ENCODE measurements at places on chromosomes 5 and 9.

DNA sequence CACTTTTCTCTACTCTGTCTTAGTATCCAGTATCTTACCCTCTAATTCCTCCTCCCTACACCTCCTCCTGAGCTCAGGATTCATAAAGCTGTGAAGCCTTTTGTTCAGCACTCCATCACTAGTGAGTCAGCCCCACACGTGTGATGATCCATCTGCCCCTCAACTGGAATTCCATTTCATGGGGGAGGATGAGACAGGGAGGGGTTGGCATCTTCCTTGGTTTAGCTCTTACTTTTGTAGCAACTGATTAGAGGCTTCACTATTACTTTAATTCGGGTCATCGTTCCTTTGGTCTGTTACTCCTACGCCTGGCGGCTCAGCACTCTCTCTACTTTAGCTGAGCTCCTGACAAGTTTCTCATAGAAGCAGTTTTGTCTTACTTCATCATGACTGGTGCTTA lies 11.8 kb downstream of the BTNL8 start:
- no peak for DNase-seq

DNA sequence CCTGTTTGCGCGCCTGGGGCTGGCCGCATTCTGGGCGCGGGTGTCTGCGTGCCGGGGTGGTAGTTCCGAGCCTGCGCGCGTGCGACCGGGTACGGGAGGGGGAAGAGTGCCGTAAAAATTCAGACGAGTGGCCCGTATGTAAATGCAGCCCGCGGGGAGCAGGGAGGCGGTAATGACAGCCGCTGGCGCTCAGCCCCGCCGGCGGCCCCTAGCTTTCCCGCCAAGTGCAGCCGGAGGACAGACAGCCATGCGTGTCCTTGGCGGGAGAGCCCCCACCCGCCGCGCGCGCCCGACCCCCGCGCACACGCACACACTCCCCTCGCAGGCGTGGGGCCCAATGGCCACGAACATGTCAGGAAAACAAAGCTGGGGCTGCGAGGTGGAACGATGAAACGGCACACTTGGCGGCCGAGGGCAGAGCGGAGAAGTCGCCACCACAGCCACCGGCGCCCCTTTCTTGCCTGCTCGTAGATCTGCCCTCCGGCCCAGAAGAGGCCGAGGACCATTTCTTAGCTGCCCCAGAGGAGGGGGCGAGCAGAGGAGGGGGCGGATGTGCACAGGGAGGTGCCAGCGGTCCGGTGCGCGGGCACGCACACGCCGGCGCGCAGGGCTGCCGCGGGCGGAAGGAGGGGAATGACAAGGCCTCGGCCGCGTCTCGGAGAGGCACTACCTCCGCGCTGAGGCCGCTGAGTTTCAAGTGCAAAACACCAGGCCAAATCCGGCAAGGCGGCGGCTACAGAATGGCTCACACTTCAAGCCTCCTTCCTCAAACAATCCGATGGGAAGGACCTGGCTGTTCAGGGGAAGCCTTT lies 208.4 kb downstream of the MEF2C start:
- DNase-seq, result no peak

- no peak for DNase-seq
These were observed at the start of gene IFNA2 for GRCh38 chr9:21385131-21385670. Gene IFNA2 (minus strand): TSS chr9:21385398. CDS start chr9:21385329, 69 bp downstream.

- DNase-seq, result no peak
These were observed 295.6 kb downstream of the ADGRV1 start for GRCh38 chr5:90854169-90854568.

- DNase-seq, result no peak
These were observed 173.0 kb downstream of the MACROH2A1 start for GRCh38 chr5:135225856-135226560.

- DNase-seq, result no peak
These were observed 38.7 kb upstream of the ANKRD34B start for GRCh38 chr5:80608731-80609130.

GRCh38 chr9:15390201-15390600 lies 32.5 kb upstream of the SNAPC3 start:
- DNase-seq, result no peak

- DNase-seq, result no peak
These were observed 81.7 kb downstream of the LHFPL2 start for GRCh38 chr5:78566747-78567425.

DNA sequence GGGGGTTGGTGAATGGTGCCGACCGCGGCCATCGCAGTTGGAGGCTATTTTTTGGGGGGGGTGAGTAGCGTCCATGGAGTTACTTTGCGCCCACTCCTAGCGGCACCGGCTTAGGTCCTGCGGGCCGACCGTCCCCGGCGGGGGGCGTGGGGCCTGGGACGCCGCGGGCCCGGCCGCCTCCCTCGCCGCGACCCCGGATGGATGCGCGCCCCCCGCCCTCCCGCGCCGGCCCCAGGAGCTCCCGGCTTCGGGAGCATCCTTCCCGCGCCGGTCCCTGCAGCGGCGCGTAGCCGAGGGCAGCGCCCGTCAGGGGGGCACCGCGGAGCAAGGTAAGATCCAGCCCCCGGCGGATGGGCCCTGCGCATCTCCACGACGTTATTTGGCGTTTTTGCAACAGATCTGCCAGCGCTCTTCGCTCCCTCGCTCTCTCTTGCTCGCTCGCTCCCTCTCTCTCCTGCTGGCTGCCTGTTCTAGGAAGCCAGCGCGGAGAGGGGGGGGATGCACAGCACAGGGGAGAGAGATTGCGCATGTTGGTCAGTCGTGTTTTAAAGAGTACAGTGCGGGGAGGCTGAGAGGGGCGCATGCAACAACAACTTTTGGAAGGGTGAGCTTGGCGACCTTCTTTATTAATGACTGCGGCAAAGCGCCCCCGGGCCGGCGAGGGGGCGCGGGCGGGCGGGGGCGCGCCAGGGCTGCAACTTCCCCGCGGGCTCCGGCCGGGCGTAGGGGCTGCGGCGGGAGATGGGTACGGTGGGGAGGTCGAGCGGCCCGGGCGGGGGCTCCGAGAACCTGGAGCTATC lies 413 bp downstream of the JADE2 start:
- DNase-seq, result no peak

GRCh38 chr9:12657998-12658397 lies 35.2 kb upstream of the TYRP1 start:
- no peak for DNase-seq

- DNase-seq, result no peak
These were observed 17.0 kb upstream of the IPPK start for GRCh38 chr9:92686954-92687353.

GRCh38 chr9:23596913-23597634 lies 229.0 kb downstream of the ELAVL2 start:
- DNase-seq, result no peak

GRCh38 chr9:133170716-133171115 lies 7.0 kb upstream of the GBGT1 start:
- no peak for DNase-seq

DNA sequence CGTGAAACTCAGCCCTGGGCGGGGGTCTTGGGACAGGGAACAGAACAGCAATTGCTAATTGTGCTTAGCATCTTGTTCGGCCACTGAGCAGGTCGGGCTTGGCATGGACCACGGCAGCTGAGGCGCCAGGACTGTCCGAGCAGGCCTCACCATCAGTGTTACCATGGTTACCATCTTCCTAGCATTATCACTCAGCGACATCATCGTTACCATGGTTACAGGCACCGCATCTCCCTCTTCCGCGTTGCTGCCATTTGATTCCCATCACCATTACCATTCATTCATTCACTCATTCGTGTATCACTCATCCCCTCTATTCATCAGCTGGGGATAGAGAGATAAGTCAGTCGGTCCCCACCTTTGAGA lies 81.0 kb upstream of the ZBTB43 start:
- DNase-seq, result no peak

DNA sequence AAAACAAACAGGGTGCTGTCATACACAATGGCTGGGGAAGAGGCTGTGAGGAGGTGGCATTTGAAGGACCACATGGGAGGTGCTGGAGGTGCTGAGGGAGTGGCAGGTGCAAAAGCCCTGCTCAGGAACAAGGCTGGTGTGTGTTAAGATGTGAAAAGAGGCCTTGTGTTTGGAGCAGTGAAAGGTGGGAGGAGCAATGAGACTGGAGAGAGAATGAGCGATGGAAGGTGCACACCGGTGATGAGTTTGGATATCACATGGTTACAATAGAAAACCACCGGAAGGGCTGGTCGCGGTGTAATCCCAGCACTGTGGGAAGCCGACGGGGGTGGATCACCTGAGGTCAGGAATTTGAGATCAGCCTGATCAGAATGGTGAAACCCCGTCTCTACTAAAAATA lies 9.2 kb upstream of the FIBCD1 start:
- no peak for DNase-seq

DNA sequence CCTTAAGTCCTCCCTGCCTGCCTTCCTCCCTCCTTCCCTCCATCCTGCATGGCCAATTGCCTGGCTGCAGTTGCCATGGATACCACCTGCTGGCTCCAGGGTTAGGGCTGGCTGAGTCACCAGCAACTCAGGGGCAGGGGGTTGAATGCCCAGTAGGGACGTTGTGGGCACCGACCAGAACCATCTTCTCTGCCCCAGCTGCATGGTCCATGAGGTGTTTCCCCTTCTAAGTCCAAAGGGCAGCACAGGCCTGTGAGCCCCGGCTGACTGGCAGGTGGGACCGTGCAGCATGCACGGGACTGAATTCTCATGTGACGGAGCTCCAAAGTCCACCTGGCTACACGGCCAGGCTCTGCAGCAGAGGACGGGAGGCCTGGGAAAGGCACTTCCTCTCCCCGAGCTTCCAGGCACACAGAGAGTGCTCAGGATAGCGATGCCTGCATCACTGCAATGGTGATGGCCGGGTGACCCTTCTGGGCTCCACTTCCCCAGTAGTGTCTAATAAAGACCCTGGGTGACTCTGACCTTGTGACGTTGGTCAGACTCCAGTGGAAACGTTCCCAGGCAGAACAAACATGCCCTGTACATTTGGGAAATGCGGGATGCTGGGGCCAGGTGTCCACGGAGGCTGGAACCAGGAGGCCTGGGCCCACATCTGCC lies 5.7 kb downstream of the ASS1 start:
- no peak for DNase-seq

GRCh38 chr9:20582150-20582549 lies 40.1 kb downstream of the MLLT3 start:
- no peak for DNase-seq

DNA sequence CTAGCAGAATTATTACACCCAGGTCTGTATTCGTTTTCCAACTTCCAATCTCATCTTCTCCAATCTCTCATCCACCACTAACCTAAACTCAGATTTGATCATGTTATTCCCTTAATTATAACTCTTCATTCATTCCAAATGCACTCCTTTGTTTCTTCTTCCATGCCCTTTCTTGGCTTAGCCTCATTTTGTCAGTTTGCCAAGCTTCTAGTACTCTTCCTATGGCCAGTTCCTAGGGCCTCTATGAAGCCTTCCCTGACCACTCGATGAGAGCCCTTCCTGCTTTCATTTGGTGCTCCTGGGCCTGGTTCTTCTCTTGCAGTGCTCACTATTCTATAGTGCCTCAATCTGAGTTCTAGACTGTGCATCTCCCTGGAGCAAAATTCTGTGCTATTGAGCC lies 5.8 kb downstream of the FAM219A start:
- no peak for DNase-seq

DNA sequence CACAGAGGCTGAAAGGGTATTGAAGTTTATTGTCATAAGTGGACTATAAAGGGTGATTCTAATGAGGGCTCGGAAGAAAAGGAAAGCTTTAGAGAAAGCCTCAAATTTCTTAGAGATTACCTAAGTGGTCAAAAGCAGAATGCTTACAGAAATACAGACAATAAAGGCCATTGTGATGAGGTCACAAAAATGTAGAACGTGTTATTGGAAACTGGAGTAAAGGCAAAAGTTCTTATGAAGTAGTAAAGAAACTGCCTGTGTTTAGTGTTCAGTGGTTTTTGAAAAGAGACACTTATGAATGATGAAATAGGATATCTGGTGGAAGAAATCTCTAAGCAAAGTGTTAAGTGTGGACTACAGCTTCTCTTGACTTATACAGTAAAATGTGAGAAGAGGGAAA lies 726.9 kb downstream of the DNAH5 start:
- no peak for DNase-seq

DNA sequence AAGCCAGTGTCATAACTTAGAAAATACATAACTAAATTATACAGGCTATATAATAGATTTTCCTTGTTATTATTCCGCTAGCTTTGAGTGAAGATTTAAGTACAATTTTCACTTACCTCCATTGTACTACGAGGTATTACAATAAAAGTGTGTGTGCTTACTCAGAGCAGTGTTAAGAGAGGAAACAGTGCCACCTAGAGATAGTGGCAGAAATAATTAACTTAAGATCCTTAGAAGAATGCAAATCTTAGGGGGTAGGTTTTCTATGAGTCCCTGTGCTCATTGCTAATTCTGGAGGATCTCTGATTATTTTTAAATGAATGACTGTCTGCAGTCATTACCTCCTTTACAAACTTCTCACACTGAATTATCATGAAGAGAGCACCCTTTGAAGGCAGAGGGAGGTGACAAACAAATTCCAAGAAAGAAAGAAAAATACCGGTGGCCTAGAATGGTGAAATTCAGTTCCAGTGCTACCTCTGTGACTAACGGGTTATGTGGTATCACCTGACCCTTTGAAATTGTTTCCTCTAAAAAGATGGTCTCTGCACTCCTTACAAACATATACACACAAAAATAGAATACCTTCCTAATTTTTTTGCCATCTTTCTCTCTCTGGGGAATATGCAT lies 379.8 kb downstream of the TRIM36 start:
- no peak for DNase-seq

DNA sequence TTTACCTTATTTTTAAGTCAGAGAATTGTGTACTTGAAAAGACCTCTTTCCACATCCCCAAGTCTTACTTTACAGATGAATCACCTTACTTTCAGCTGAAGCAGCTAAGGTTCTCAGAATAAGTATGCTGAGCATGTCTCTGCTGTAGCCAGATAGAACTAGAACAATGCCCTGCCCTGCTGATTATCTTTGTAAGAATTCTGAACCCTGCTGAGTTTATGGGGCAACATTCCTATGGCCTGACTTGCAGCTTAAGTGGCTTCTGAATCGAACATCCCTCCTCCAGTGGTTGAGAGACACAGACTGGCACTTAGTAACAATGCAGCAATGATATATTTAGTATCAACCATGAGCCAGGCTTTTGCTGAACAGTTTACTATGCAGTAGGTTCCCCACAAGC lies 592.0 kb upstream of the WWC1 start:
- no peak for DNase-seq

DNA sequence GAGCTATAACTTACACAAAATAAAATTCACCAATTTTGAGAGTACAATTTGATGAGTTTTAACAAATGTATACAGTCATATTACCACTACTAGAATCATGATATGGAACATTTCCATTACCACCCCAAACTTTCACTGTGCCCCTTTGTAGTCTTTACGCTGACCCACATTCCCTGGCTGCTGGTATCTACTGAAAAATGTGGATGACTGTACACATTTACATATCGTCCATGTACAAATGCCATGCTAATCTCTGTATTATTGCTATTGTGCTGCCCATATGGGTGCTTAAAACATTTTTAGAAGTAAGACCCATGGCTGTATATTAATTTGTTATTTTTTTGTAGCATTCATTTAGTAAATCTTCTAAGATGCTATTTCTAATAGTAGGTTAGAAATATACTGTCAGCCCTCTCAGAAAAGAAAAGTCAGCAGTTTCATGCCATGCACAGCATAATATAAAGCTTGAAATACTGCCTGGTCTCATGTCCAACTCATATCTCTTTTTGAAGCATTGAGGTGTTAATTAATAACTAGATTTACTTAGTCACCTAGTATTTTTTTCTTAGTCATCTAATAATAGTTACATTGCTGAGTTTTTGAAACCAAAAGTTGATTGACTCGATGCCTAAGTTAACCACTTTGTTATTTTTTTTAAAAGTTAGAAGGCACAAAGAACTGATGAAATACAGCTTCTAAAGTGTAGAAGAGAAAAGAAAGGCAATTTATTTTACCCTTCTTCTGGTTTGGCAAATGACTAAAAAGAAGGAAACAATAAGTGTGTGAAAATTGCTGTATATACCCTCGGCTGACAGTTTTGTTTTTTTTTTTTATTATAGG lies 188.3 kb upstream of the MEF2C start:
- no peak for DNase-seq

GRCh38 chr9:17782430-17783149 lies 203.7 kb downstream of the SH3GL2 start:
- DNase-seq, result no peak

All from stimulated activated CD8-positive, alpha-beta memory T cell treated with anti-CD3 and anti-CD28 coated beads, Interleukin-7, amount 100 ng/mL, for 24 hours (primary cell).